Right renal cortex interstitium (tissue), 3 donors: ENCODE measurements at places on chromosomes 2 and 18. TPM values are rescaled to one million over a fixed set of nuclear protein-coding genes. Genes with fewer than 3 reads are reported as not detected.
A peak's percentile ranks its signal among the peaks of the same experiment; 100 is the strongest.

The TBR1 gene
- not detected for polyA plus RNA-seq

The CCDC68 gene
- polyA plus RNA-seq = 11.5 TPM

The CCDC121 gene
- 13.0 TPM for polyA plus RNA-seq

GRCh38 chr2:159292157-159292556 is 5.7 kb upstream of the WDSUB1 start:
- DNase-seq = no peak

The CCDC150 gene
- polyA plus RNA-seq = 22.7 TPM

DNA sequence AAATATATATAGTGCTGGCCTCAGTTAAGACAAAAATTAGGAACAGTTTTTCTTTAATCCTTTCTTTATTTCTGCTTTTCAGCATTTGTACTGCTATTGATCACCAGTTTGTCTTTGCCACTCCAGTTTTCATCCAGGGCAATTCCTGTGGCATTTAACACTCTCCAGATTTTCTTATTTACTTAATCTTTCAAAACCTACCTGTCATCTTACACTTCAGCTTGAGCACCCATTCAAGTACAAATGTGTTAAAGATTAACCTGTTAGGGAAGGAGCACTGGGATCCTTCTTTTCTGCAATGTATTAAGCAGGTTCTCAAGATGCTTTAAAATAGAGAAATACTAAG is 101.8 kb upstream of the SCN1A start:
- no peak for DNase-seq

The LINC00305 gene
- polyA plus RNA-seq = 4.1 TPM

The CD8B gene
- polyA plus RNA-seq = 0.74 TPM

DNA sequence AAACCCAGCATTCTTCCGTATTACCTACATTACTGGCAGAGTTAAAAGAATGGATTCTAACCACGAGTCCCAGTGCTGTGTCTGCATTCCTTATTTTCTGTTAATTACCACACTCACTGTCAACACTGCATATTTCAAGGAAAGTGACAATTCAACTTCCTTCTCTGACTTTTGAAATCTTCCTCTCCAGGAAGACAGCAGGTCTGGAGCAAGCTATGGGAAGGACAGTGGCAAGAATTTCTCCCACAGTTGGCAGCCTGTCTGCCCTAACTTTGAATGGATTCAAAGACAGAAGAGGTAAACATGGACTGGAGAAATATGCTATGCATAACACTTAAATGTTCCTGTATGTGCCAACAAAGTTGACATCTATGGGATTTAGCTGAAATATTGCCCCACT is 700.5 kb upstream of the CHAC2 start:
- no peak for DNase-seq

The HAAO gene
- polyA plus RNA-seq = 38.4 TPM

The MAP2 gene
- 30.5 TPM for polyA plus RNA-seq

The CCDC85A gene
- 1.9 TPM for polyA plus RNA-seq

- DNase-seq = no peak
Measured at GRCh38 chr2:19009510-19009909, 348.9 kb downstream of the OSR1 start.

DNA sequence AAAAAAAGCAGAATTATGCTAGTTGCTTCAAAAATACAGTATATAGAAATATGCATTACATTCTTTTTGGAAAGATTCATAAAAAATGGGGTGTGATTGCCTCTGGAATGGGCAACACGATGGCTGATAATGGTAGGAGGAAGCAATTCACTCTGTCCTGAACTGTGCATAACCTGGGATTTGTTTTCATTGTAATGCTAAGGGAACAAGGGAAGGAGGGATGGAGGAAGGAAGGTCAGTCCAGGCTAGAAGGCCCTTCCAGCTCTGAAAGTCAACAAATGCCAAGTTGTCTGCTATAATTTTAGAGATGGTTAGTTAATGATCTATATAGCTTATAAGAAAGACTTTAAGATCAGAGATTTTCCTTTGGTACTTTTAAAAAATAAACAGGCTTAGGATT is 40.8 kb downstream of the BUB1 start:
- DNase-seq = no peak

The SPATA3 gene
- not detected for polyA plus RNA-seq

DNA sequence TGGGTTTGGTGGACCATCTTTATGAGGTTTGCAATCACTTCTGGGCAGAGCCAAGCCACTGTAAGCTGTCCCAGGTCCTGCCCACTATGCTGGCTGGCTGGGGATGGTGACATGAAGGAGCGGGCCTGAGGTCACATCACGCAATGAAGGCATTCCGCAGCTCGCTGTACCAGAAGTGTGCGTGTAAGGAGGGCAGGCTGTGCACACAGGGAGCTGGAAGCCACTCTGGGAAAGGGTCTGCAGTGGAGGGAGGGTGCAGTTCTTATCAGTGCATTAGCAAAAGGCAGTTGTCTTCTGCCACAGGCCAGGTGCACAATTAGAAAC is 16.7 kb upstream of the OTOS start:
- DNase-seq = no peak

DNA sequence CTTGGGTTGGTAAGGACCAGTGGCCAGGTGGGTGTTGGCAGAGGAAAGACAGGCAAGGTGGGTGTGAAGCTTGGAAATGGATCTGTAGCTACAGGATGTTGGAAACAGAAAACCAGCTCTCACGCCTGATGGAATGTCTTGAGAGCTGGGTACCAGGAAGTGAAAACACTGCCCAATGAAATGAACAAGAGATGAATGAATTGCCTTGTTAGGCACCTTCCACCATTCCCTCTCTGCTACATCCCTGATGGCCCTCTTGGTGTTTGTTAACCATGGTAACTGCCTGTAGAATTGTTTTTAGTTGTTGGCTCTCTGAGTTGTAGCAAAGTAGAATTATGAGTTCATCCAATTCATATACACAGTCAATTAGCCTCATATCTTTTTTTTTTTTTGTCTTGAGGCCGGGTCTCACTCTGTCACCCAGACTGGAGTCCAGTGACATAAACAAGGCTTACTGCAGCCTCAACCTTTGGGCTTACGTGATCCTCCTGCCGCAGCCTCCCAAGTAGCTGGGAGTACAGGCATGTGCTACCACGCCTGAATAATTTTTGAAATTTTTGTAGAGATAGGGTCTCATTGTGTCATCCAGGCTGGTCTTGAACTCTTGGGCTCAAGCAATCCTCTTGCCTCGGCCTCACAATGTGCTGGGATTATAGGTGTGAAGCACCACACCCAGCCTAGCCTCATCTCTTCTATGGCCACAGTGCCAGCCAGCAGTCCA is 9.5 kb downstream of the KCMF1 start:
- no peak for DNase-seq

The TEX51 gene
- polyA plus RNA-seq = not detected

The ALPP gene
- not detected for polyA plus RNA-seq

The PLCL1 gene
- 17.8 TPM for polyA plus RNA-seq

GRCh38 chr2:23314687-23315086 is 70.3 kb upstream of the KLHL29 start:
- no peak for DNase-seq

The QPCT gene
- 16.4 TPM for polyA plus RNA-seq

DNA sequence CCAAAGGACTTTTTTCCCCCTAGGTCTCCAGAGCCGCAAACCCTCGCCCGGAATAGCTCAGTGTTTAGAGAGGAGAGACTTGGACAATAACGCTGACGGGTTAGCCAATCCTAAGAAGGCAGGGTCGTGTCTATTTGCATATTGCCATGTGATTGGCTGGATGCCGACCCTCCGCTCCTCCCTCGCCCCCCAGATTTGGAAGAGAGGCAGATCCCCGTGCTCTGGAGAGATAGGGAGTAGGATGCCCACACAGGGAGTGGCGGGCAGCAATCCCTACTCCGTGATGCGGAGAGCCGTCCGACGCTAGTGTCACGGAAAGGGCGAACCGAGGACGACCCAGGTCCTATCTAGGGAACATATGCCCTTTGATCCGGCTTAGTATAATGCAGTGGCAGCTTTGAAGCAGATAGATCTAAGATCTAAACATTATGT is 1.4 kb downstream of the WNT6 start:
- peak; percentile 59 for DNase-seq

The FNDC4 gene
- 7.4 TPM for polyA plus RNA-seq

The POMC gene
- 5.8 TPM for polyA plus RNA-seq

GRCh38 chr2:83069724-83070123 is 1389.4 kb downstream of the SUCLG1 start:
- DNase-seq = no peak

The FEV gene
- 0.10 TPM for polyA plus RNA-seq

- DNase-seq = no peak
Measured at GRCh38 chr18:50454387-50454988, 79.6 kb downstream of the SKA1 start.

The SPP2 gene
- not detected for polyA plus RNA-seq

The SP100 gene
- polyA plus RNA-seq = 31.4 TPM

GRCh38 chr18:10169814-10170213 is 256.0 kb downstream of the VAPA start:
- DNase-seq = no peak

DNA sequence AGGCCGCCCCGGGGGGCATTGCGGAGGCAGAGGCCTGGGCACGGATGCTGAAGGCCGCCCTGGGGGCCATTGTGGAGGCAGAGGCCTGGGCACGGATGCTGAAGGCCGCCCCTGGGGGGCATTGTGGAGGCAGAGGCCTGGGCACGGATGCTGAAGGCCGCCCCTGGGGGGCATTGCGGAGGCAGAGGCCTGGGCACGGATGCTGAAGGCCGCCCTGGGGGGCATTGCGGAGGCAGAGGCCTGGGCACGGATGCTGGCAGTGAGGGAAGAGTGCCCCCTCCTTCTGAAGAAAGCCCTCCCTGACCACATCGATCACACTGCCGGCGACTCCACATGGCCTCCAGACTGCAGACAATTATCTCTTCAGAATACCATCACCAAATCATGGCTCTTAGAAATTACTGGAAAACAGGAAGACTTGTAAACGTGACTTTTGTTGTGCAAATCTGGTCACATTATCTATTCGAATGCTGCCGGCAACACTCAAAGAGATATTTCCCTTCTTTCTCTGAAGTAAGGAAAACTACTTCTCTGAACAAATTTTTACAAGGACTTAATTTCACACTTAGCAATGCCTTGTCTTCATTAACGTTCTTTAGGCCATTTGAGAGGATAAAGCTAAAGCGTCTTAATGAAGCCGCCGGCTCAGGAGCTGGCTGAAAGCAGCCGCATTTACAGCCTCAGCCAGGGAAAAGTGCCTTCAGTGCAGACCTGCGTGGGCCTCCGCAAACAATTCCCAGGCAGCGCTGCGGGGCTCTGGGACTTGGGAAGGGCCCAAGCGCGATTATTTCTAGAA is 18.1 kb upstream of the SNTG2 start:
- no peak for DNase-seq

DNA sequence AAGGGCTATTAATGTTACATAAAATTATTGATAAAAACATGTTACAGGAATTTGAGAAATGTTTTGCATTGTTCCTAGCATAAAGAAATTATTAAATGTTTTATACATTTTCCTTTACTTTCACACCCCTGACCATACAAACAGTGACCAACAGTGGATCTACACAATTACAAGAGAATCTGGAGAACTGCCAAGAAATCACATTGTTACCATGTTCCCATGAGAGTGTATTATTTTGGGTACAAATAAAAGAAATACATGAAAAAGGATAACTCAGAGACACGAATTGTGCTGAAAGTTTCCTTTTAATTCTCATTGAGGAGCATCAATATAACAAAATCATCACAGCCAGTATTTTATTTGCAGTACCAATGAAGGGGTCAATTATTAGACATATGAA is 150.1 kb downstream of the WDPCP start:
- DNase-seq = no peak

GRCh38 chr18:1916869-1917523 is 654.3 kb downstream of the METTL4 start:
- DNase-seq = no peak

DNA sequence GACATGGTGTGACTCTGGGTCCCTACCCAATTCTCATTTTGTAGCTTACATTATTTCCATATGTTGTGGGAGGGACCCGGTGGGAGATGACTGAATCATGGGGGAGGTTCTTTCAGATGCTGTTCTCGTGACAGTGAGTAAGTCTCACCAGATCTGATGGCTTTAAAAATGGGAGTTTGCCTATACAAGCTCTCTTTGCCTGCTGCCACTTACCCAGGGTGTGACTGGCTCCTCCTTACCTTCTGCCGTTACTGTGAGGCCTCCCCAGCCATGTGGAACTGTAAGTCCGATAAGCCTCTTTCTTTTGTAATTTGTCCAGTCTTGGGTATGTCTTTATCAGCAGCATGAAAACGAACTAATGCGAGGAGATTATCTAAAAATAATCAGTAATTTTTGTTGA is 1683.2 kb upstream of the SLC39A10 start:
- no peak for DNase-seq

GRCh38 chr2:158828378-158829164 is 33.5 kb downstream of the DAPL1 start:
- DNase-seq = no peak

DNA sequence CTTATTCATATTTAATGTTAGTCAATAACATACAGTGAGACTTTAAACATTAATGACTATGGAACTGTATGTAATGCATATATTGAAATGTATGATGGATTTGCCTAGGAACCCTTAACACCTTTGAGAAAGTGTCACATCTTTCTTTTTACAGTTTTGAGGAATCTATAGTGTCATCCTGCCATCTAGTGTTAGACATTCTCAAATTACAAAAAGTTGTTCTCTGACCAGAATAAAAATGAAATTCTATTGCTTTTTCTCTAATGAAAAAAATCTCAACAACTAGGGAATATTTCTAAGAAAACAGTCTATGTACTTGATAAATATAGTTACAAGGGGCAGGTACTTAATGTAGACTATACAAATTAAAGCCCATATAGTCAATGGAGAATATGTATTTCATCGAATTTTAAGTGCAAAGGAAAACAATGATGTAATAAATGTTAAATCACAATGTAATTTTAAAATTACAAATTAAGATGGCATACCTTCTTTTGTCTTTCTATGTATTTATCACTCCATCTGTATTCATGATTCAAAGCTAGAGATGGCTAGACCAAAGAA is 5.1 kb upstream of the CALCRL start:
- DNase-seq = no peak

DNA sequence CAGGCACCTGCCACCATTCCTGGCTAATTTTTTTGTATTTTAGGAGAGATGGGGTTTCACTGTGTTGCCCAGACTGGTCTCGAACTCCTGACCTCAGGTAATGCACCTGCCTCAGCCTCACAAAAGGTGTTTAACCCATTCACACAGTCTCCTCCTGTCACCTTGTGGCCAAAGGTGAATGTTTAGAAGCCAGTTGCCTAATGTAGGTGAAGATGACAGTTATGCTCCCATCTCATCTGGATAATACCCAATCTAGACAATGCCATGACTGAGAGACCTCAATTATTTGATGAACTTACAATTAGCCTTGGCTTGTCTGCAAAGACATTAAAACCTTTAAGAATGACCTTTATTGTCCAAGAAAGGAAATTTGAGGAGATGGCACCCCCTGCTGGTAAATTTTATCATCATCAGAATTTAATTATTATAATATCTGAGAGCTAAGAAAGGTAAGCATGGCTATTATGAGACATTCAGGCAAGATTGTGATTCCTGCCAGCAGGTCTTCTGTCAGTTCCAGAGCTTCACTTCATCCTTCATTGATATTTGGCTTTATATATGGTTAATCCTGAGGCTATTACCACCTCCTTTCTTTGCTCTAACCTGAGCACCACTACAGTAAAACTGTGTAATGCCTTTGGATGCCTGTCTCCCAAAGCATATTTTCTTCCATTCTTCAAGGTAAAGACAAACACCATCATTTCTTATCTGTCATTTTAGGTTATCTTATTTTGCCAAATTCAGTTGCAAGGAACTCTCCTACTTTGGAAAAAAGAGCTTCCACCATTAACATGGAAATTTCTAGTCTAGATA is 117.6 kb downstream of the FAM124B start:
- DNase-seq = peak; percentile 29
